ENCODE measurements at places on chromosomes 6 and 20.

GRCh38 chr20:4065391-4065844 is 50.1 kb upstream of the RNF24 start:
- no peak for DNase-seq

GRCh38 chr20:17938871-17939619 is 29.5 kb downstream of the SNX5 start:
- peak; percentile 32 for DNase-seq

GRCh38 chr6:44044154-44044539 is 83.1 kb downstream of the MRPL14 start:
- DNase-seq, result no peak

DNA sequence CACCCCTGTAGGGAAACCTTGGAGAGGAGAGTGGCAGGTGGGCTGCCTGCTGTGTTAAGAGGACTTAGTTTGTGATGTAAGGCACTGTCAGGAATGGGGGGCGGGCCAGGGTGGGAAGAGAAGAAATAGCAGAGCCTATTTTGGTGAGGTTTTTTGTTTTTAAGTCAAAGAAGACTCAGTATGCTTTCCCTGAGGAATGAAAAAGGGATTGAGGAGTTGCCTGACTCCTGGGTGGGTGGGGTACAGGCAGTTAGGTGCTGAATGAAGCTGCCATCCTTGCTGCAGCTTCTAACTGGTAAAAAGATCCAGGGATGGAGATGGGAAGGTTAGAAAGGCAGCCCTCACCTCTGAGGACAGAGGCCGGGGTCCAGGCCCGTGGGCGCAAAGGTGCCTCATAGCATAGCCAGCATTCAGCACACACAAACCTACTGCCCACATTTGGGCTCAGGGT is 37.9 kb downstream of the PLCG1 start:
- no peak for DNase-seq

GRCh38 chr6:82208913-82209312 is 38.6 kb downstream of the IBTK start:
- DNase-seq, result no peak

GRCh38 chr6:81767163-81767891 is 14.8 kb upstream of the TENT5A start:
- no peak for DNase-seq

- peak; percentile 30 for DNase-seq
Observed at GRCh38 chr20:41173161-41173721, 35.9 kb downstream of the PLCG1 start.

DNA sequence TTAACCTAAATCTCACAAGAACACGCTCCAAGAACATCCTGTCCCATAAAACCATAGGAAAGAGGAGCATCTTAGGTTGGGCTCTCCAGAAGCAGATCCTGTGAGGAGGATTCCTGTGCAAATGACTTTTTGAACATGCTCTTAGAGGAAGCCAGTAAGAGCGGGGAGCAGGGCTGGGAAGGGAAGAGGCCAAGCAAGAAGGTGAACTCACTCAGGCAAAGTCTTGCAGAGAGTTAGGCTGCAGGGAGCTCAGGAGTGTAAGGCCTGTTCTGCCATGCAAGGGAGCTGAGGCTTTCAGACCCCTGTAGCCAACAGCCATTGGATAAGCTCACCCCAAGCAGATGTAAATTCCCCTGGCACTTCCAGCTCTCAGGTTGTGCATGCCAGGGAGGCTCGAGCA is 63.6 kb upstream of the LY86 start:
- DNase-seq, result no peak

- DNase-seq, result no peak
Observed at GRCh38 chr20:49906101-49906604, 9.2 kb downstream of the SPATA2 start.

GRCh38 chr20:51022803-51023616 is at the start of gene KCNG1:
Gene KCNG1, minus strand, starts transcription at chr20:51023107. Its CDS starts 12,769 bp downstream, at chr20:51010338.
- DNase-seq, result peak; percentile 43

- DNase-seq, result no peak
Observed at GRCh38 chr6:63649847-63650265, 14.3 kb downstream of the PHF3 start.

- no peak for DNase-seq
Observed at GRCh38 chr20:23069108-23069507, 17.0 kb downstream of the CD93 start.

DNA sequence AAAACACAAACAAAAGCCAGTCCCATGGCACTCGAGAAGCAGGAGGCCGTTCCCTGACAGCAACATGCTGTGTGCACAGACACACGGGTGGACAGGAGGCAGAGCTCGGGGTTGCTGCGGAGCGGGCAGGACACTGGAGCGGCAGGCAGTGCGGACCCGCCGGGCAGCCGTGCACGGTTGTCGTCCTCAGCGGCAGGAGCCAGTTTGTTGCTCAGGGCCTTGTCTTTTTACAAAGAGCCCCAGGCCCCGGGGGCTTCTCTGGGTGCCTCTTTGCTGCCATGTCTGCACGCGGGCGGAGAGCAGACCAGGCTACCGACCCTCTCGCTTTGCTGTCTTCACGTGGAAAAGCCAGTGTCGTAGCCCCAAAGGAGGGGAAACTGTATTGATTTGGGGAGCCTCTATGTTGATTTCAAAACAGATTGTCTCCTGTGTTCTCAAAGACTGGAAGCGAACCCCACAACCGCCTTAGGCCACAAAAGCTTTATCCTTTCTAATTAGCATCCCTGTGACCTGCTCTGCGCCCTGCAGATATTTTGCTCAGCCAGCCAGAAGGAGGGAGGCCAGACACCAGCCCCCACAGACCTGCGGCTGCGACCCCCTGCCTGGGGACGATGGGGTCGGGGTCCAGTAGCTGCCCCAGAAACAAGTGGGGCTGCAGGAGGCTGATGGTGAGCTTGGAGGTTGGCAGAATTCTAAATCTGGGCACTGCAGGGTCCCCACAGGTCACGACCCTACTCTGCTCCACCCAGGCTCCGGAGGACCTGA is 50.2 kb downstream of the ERMARD start:
- no peak for DNase-seq

- no peak for DNase-seq
Observed at GRCh38 chr6:16723826-16724225, 37.4 kb downstream of the ATXN1 start.

DNA sequence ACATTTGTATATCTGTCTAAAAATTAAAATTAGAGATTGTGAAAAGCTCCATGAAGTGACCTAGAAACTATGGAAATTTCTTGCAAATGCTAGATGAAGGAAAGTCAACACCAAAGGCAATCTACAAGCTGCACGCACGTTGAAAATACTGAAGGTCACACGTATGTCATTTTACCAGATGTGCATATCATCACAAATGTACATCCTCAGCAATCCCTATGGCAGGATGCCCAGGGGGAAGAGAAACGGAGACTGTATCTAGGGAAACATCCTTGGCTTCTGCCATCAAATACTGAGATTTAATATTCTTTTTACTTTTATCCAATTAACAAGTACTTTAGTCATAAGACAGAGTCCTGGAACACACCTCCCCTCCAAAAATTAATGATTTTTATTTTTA is 672.0 kb downstream of the RNF144B start:
- DNase-seq, result no peak

DNA sequence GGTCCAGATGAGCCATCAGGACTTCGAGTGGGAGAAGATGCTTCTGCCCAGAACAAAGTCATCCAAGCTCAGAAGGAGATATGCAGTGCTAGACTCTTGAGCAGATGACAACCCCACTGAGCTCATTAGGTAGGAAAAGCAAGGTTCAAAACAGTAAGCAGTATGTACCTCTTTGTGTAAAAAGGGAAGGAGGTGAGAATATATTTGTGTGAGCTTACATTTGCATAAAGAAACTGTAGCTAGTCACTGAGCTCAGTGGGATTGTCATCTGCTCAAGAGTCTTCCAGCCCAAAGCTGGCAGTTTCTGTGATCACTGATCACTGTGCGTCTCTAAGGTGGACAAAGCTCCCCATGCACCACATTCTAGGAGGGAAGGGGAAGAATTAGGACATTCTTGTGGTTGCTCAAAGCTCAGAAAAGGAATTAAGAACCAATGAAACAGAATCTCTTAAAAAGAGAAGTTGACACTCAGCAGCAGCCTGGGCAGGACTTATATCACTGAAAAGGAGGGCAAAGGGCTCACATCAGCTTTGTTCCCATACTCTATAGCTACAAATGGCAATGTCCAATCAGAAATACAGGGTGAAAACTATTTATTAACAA is 90.0 kb upstream of the MAFB start:
- no peak for DNase-seq

- DNase-seq, result no peak
Observed at GRCh38 chr6:41747256-41748101, at the start of gene PGC. Gene PGC, minus strand, starts transcription at chr6:41747397. Its CDS starts 63 bp downstream, at chr6:41747334.

DNA sequence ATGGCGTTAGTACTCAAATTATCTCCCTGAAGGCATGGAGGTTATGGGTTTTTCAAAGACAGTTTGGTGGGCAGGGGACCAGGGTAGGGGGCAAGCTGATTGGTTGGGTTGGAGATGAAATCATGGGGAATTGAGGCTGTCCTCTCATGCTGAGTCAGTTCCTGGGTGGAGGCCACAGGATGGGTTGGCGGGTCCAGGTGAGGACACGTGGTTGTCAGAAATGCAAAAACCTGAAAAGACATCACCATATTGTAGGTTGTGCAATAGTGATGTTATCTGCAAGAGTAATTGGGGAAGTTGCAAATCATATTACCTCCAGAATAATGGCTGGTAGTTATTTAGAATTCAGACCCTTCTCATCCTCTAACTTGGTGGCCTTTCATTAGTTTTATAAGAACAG is 30.1 kb downstream of the GPX6 start:
- no peak for DNase-seq

- DNase-seq, result no peak
Observed at GRCh38 chr6:105982761-105983540, 103.2 kb upstream of the PRDM1 start.

- DNase-seq, result no peak
Observed at GRCh38 chr6:39189915-39190544, 39.2 kb downstream of the KCNK5 start.

DNA sequence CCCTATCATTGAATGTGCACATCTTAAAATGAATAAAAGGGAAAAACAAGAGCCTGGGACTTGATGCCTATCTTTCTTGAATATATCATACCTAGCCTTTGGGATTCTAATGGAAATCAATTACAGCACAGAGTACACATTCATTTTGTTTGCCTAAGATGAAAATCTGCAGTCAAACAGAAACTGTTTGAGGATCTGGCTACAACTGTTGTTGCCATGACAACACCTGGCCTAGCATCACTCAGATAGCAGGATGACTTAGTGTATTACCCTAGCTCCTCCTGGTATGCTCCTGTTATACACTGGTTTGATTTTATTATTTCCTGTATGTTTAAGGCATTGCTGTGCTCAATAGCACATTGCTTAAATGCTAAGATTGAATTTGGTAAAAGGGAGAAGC is 71.5 kb upstream of the LAMP5 start:
- DNase-seq, result no peak

- DNase-seq, result no peak
Observed at GRCh38 chr6:20839630-20840029, 305.4 kb downstream of the CDKAL1 start.

DNA sequence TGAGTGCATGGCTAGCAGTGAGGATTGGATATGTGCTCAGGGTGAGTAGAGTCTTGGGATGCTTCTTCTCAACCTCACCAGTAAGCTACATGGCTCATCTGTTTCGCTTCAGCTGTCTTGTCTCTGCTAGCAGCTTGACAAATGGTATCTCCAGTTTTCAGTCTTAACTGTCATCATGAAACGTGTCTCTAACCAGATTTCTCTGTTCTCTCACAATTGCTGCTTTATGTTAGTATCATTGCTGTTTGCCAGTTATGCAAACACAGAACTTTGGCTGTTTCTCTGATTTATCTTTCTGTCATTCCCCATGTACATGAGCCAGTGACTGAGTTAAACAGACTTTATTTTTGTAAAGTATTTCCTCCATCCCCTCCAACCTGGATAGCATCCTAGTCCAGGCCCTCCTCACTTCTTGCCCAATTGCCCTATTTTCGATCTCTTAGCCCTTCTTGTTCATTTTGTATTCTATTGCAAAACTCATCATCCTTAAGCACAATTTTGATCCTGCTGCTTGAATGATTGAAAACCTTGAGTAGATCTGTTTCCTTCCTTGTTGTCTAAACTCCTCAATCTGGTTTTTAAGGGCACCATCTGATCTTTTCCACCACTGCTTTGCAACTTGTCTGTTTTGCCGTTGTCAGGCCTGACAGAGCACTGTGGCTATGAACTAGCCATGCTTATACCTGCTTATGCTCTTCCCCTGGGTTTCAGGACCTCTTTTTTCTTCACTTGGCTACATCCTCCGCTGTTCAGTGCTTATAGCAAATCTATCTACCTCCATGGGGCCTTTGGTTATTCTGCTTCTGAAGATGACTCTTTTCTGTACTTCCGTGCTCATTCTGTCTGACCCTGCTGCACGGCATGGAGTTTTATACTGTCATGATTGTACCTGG is 37.7 kb upstream of the ADIG start:
- no peak for DNase-seq

DNA sequence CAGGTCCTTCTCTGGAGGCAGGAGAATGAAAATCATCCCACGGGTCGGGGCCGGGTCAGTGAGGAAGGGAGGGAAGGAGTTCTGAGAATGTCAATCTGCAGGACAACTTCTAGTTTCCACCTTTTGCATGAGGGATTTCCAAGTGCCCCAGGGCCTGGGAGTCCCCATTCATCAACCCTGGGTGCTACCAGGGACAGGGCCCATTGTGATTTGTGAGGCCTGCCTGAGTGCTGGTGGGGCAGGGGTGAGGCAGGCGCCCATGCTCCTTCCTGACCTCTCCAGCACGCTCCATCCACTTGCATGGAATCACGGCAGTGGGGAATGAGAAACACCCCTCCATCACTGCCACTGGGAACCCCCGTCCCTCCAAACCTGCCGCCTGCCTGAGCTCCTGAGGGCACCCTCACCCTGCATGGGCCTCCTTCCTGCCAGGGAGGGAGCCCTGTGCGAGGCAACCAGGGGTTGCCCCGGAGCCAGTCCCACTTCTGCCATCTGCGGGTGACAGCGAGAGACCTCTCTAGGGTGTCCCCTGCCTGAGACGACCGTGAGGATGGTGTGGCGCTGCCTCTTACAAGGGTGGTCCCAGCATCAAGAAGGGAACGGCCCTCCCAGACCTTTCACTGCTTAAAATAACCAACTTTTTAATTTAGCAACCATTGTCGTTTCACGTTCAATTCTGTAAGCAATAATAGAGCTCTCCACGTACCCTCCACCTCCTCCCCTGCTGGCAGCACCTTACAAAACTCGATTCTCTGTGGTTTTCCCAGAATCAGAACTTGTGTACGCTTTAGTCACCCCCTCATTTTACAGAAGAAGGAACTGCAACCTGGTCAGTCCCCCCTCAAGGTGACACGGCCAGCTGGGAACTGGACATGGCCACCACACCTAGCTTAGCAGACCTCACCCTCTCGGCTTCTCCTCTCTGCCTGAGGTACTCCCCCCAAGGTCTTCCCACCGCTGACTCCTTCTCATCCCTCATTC is 28.6 kb downstream of the PMEPA1 start:
- no peak for DNase-seq

- DNase-seq, result no peak
Observed at GRCh38 chr6:81575442-81575841, 177.0 kb downstream of the TENT5A start.

DNA sequence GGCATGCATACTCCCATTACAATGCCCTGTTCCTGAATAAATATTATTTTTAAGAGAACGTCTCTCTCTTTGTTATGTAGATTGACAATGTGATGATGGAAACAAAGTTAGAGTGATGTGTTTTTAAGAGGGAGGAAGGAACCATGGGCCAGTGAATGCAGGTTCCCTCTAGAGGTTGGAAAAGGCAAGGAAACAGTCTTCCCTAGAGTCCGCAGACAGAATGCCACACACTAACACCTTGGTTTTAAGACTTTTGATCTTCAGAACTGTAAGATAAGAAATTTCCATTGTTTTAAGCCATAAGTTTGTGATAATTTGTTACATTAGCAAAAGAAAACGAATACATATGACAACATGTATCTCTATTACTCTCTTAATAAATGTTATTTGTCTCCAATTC is 4.7 kb upstream of the CENPW start:
- no peak for DNase-seq

- no peak for DNase-seq
Observed at GRCh38 chr6:20670750-20671149, 136.5 kb downstream of the CDKAL1 start.

Data from stimulated activated CD8-positive, alpha-beta memory T cell treated with anti-CD3 and anti-CD28 coated beads, Interleukin-15, amount 100 ng/mL, for 48 hours (primary cell).